Mucosa of gallbladder (tissue), 1 donor: ENCODE measurements at places on chromosomes 16 and 17. TPM values are rescaled to one million over a fixed set of nuclear protein-coding genes. Genes with fewer than 3 reads are reported as not detected.

GRCh38 chr17:82018152-82018988 is 4.3 kb downstream of the CENPX start:
- DNase-seq: no peak

DNA sequence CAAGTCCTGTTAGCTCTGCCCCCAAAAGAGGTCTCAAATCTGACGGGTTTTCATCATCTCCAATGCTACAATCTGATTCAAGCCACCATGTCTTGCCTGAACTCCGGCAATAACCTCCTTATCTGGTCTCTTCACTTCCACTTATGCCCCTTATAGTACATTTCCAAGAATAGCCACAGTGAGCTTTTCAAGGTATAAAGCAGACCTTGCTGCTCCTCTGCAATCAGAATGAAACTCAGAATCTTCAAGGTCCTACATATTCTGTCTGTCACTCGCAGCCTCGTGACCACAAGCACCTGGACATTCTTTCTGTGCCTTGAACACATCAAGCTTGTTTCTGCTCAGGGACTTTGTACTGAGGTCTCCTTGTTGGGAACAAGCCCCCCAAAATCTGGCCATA is 84.7 kb downstream of the YPEL2 start:
- DNase-seq: no peak

DNA sequence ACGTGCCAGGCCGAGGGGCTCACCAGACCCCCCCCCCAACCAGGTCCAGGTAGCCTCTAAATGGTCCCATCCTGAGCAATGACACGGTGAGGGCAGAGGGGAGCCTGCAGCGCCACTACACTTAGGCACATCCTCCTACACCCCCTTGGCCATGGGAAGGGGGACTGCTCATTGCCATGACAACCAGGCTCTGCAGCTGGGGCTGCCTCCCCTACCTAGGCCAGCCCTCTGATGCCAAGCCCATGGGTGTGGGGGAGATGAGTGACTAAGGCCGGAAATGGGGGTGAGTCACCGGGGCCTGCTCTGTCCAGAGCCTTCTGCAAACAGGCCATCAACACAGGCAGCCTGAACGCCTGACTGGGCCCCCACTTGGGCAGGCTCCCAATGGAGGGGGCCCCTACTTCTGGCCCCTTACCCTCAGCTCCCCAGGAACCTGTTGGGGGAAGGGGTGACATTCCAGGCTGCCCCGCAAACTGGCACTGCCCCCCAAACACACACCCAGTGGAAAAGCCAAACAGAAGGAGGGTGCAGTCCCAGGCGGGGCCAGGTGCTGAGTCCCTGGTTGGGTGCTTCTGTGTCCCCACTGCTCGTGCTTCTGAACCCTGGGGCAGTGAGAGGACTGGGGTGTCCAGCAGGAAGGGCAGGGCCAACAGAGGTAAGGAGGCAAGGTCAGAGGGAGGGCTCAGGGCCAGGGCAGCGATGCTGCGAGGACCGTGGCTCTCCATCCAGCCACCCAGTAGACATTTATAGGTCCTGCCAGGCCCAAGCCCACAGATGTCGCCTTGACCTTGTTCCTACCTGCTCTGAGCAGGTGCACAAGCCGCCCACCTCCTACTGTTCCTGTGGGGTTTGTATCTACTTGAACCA is 8.2 kb downstream of the PLCD3 start:
- no peak for DNase-seq

- DNase-seq: no peak
Observed at GRCh38 chr16:46638947-46639925, 18.1 kb upstream of the SHCBP1 start.

GRCh38 chr17:61504697-61505096 is 52.5 kb downstream of the TBX4 start:
- no peak for DNase-seq

GRCh38 chr17:65430209-65430833 is 131.1 kb downstream of the AXIN2 start:
- DNase-seq: no peak

KRT27 gene
- not detected for total RNA-seq

GRCh38 chr17:7916808-7917207 is 719 bp upstream of the RNF227 start:
- DNase-seq: no peak

AANAT gene
- not detected for total RNA-seq

MYH2 gene
- total RNA-seq: 2.4 TPM

- DNase-seq: no peak
Observed at GRCh38 chr17:21078016-21078780, 35.4 kb upstream of the USP22 start.

AATK gene
- 14.2 TPM for total RNA-seq

DNA sequence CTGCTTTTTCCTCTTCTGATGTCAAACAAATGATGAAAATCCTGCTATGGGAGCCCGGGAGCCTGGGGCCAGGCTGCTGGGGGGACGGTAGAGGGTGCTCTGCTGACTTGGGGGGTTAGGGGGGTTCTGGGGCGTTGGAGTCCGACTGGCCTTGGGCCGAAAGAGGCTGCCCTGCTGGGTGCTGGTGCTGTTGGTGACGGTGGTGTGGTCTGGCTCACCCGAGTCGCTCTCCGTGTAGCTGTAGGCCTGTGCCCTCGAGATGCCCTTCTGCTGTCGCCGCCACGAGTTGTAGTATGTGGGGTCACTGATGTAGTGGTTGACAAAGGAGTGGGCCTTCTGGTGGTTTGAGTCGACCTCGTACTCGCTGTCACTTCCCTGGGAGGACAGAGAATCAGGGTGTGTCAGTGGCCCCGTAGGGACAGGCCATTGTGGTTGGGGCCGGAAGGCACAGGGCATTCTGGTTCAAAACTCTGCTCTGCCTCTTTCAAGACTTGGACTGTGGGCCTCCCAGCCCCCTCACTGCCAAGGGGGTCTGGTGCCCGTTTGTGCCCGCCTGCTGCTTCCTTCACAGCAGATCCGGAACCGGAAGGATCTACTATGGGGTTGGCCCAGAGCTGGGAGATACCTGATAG is 26.9 kb upstream of the CDC42EP4 start:
- DNase-seq: no peak

SYNRG gene
- 42.1 TPM for total RNA-seq

DNA sequence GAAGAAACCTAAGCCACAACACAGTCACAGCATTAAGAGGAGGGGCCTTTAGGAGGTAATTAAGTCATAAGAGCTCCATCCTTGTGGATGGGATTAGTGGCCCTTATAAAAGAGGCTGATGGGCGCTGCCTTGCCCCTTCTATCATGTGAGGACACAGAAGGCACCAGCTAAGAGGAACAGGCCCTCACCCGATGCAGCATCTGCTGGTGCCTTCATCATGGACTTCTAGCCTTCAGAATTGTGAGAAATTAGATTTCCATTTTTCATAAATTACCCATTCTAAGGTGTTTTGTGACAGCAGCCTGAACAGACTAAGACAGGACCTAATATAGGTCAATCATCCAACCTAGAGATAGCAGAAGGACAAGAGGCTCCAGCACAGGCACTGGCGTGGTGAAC is 120.8 kb downstream of the CDYL2 start:
- DNase-seq: no peak

DNA sequence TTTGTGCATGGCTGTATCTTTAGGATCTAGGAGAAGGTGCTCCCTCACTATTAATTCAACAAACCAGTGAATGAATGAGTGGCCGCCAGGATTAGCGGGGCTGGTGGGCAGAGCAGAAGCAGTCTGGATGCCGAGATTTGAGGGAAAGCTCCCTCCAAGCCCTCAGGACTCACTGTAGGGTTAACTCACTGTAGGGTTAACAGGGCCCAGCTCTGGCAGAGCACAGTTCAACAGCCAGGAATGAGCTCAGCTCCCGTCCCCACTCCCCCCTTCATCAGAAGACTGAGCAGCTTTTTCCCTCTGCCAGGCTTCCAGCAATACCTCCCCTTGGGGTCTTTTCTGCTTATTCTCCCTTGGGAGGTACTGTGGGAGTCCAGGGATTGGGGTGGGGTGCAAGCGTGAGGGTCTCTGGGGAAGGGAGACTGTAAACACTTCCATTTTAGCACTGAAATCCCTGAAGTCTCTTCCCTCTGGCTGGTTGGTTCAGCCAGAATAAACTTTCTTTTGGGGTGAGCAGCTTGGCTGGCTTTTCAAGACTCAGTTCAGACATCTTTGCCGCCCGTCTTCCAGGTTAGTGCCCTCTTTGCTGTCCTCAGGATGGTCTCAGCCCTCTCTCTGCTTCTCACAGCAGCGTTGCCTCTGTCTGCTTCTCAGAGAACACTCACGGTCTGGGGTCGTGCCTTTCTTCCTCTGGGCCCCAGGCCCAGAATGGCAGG is 53.7 kb upstream of the WSB1 start:
- DNase-seq: no peak

GRCh38 chr17:17508646-17509591 is 12.7 kb upstream of the RASD1 start:
- DNase-seq: no peak

ZNF423 gene
- 11.0 TPM for total RNA-seq

DNA sequence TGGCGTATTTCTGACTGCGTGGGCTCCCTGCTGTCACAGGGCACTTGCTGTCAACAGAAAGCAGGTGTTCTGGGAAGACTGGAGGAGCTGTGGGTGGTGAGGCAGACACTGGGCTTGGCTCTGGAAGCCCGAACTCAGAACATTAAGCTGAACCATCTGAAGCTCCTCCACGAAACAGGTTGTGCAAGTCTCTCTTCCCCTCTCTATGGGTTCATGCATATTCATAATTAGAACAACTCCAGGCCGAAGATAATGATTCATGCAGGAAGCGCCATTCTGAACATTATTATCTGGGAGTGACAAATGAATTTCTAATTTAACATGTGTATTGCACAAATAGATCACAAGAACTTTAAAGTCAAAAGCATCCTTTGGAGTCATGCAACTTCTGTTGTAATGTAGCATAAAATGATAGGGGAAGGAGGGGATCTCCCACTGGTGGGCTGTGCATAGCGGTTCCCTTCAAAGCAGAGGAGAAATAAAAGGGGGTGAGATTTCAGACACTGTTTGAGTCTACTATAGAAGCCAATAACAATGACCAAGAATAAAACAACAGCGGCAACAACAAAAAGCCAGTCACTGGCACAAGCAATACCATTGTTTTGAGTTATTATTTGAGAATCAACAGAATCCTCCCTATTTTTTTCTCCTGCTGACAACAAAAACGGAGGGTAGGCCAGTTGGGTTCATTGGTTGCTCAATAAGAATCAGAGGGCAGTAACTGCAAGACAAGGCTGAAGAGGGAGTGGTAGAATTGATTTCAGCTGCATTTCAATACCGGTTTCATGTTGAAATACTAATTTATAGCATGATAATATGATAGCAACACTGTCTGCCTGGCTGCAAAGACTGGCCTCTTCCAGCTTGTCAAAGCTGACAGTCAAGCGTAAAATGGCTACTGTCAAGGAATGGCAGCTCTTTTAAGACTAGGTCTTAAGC is 407.3 kb downstream of the XYLT1 start:
- no peak for DNase-seq

GRCh38 chr17:68352041-68352440 is 60.7 kb downstream of the ARSG start:
- no peak for DNase-seq

GOSR2 gene
- 47.8 TPM for total RNA-seq

KRT17 gene
- total RNA-seq: not detected

DNA sequence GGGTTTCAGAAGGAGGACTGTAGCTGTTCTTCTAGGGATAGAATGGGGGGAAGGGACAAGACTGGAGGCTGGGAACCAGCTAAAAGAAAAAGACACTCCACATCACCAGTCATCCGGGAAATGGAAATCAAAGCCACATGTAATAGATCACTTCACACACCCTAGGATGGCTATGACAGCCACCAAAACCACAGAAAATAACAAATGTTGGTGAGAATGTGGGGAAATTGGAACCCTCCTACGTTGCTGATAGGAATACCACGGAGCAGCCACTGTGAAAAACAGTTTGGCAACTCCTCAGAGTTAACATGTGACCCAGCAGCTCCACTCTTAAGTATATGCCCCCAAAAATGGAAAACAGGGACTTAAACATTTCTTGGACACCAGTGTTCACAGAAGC is 2.3 kb downstream of the TLE7 start:
- no peak for DNase-seq

TNFRSF12A gene
- 98.1 TPM for total RNA-seq

SLFN13 gene
- 29.1 TPM for total RNA-seq

- DNase-seq: no peak
Observed at GRCh38 chr16:4746991-4747574, 12.7 kb downstream of the DNAAF8 start.

- peak; percentile 22 for DNase-seq
Observed at GRCh38 chr16:64586781-64587180, 535.1 kb downstream of the CDH11 start.

DNA sequence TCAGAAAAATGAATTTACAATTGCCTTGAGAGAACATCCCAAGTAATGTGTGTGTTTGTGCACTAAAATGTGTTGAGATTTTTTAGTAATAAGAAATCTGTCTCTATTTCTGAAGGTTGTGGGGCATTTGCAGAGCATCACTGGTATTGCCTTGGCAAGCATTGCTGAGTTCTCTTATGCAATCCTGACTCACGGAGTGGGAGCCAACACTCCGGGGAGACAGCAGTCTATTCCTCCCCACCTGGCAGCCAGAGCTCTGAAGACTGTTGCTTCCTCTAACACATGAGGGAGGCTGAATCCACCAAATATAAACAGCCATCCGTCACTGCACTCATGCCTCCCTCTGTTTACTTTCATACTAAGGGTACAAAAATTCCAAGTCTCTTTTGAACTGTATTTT is 10.6 kb downstream of the CNTD1 start:
- no peak for DNase-seq

DNA sequence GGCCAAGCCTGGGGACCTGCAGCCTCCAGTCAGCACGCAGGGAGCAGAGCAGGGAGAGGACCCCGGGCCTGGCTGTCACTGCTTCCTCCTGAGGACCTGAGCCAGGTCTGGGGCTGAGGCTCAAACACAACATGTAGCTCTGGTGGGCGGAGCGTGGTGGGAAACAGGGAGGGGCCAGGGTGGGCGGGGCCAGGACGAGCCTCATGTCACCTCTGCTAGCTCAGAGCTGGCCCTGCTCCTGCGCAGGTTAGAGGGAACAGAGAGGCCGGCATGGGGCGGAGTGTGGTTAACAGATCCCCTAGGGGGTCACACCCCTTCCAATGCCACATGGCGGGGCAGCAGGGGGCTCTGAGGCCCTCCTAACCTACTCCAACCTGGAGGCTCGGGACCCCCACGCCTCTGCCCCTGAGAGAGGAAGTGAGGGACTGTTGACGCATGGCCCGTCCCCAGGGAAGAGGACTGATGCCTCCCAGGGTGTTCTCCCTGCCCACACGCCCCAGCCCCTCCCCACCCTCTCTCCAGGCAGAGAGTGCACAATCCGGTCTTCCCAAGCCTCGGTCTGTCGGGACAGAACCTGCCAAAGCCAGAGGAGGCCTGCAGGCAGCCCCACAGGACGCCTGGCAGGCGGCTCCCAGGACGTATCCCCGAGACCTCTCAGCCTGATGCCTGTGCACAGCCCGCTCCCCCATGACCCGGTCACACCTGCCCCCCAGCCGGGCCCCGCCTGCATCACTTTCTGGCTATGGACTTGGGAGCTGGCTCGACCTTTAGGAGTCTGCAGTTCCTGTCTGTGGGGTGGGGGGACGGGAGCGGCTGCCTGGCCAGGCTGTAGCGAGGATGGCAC is 15.2 kb downstream of the PIEZO1 start:
- DNase-seq: no peak

DNA sequence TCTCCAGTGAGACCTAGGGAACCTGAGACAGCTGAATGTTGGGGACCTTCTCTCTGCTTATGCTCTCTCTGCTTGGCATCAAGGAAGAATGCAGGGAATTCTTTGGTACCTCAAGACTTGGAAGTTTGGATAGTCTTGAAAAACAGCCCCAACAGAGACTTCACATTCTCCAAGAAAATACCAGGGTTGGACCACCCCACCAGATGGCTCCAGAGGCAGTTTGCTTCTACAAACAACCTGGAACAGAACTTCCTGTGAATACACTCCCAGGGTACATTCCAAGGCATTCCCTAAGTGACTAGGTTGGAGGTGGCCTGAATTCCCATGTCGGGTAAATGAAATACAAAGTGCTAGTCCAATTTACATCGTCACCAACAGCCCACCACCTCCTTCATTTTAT is 314.4 kb downstream of the PMP22 start:
- DNase-seq: no peak
